ENCODE measurements at places on chromosomes 7 and 10.
A peak's percentile ranks its signal among the peaks of the same experiment; 100 is the strongest.

DNA sequence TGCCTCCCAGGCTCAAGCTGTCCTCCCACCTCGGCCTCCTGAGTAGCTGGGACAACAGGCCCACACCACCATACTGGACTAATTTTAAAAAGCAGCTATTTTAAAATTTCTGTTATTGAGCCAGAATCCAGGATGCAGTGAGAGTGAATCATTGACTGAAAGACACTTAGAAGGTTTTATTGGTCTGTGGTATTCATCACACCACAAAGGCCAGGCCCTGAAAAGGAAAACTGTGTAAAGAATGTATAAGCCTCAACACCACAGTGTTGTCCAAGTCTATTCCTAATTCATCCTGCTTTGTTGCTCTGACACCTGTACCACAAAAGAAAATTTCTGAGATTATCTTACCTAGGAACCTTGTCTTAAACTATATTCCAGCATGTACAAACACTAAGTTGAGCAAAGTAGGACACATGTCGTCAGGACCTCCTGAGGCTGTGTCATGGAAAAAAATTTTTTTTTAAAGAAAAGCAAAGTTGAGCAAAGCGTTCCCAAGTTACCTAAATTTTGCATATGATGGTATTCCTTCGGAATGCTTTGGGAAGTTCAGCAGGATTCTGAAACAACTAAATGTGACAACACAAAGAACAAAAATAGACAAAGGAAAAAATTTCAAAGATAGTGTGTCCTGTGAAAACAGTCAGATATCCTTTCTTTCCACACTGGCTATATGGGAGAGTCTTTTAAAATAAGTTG, 129.6 kb upstream of the MKLN1 start:
- DNase-seq, result no peak

DNA sequence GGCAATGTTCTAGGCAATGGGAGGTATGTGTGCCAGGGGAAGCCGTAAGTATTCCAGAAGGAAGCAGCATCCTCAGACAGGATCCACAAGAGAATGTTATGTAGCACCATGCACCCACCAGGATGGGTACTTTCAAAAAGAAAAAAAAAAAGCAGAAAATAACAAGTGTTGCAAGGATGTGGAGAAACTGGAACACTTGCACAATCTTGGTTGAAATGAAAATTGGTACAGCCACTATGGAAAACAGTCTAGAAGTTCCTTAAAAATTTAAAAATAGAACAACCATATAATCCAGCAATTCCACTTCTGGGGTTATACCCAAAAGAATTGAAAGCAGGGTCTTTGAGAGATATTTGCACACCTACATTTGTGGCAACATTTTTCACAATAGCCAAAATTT, 20.2 kb downstream of the C10orf71 start:
- DNase-seq, result no peak

DNA sequence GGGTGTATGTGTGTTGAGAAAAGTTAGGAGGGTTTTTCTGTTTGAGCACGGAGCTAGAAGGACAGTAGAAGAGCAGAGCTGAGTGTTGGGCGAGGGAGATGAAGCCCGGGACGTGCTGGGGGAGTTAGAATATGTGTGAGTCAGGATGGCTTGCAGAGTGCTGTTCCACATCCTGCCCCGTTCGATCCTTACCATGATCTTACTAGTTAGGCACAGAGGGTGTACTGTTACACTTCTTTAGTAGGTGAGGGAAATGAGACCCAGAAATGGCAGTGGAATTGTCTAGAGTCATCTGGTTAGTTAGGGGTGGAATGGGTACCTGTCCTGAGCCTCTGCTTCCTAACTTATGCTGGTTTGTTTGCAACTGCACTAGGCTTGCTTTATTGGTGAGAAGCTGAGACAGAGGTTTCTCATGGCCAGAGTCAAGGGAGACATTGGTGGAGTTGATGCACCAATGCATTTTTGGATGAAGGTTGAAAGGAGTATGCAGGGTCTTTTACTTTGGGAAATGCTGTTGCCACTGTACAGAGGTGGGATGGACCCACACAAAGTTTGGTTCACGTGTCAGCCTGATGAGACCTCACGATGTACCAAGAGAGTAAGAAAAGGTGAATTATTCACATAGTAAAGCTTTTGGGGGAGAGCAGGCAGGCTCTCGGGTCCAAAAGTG, 42.4 kb downstream of the CCNY start:
- DNase-seq, result peak; percentile 63

DNA sequence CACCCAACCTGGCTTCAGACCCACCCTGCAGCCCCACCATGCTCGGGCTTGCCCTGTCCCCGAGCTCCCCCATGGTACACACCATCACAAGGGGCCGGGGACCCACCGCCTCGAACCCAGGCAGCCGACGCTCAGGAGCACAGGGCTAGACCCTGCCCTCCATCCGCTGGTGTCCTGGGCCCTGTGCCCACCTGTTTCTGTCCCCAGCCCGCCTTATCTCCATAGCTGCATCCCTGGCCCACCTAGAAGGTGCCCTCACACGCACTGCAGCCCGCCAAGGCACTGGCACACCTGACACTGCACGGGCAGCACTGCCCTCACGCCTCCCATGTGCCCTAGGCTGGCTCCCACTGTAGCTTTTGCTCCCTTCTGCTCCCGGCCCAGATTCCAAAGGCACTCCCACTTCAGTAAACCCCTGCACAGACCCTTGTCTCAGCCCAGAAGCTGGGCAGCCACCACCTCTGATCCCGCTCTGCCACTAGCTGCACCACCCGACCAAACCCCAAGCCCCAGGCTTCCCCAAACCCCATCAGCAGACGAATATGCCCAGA, 17.1 kb downstream of the YKT6 start:
- no peak for DNase-seq

DNA sequence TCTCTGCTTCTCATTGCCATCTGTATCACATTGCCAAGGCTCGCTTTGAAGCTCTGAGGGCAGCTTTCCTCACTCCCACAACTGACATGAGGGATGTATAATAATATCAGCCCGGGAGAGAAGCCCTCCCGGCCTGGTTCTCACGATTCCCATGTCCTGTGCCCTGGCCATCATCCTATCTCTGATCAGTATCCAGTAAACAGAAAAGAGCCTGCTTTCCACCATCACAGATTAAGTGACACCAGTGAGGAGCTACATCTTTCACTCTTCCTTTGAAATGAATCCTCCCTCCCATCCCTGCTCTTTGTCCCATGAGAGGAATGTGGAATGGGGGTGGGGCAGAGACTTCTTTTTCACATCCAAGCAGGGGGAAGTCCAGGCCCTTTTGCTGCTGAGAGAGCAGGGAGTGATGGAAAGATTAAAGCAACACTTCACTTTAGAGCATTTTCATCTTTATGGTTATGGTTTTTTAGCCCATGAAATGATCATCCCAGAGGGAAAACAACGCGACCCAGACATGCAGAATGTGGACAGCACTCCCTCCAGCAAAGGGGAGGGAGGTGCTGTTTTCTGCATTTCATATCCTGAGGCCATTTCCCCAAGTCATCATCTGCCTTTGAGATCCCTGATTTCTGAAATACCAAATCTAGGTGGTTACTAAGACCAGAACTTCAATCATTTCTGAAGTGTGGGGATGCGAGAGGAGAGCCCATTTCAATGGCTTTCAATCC, 84.6 kb upstream of the LYZL1 start:
- DNase-seq, result no peak

DNA sequence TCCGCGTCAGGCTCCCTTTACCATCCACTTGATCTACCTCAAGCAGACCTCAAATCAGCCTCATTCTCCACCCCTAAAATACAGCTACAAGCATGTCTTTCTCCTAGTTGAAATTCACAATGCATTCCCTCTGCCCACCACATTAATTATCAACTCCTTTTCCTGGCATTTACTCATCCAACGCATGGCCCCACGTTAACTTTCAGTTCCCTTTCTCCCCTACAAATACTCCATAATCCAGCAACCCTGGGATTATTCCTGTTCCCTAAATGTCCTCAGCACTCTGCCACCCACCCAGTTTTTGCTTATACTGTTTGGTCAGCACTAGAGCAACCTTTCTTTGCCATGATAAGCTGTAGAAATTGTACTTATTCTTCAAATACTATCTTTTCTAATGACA, 5.7 kb upstream of the VIM start:
- DNase-seq, result no peak

DNA sequence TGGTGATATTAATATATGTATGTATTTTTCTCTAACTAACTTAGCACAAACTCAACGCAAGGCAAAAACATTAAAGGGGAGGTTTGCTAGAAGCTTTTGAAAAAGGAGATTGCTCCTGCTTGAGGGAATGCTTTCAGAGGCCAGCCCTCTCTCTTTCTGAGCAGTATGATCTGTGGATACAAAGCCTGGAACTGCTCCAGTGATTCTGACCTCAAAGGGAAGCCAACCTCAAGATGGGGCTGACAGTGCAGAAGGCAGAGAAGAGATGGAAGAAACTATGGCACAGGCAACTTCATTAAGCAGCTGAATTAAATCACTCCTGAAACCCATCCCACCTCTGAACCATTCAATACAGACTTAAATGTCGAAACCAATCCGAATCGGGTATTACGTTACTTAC, 102.4 kb downstream of the USP6NL start:
- DNase-seq, result no peak

DNA sequence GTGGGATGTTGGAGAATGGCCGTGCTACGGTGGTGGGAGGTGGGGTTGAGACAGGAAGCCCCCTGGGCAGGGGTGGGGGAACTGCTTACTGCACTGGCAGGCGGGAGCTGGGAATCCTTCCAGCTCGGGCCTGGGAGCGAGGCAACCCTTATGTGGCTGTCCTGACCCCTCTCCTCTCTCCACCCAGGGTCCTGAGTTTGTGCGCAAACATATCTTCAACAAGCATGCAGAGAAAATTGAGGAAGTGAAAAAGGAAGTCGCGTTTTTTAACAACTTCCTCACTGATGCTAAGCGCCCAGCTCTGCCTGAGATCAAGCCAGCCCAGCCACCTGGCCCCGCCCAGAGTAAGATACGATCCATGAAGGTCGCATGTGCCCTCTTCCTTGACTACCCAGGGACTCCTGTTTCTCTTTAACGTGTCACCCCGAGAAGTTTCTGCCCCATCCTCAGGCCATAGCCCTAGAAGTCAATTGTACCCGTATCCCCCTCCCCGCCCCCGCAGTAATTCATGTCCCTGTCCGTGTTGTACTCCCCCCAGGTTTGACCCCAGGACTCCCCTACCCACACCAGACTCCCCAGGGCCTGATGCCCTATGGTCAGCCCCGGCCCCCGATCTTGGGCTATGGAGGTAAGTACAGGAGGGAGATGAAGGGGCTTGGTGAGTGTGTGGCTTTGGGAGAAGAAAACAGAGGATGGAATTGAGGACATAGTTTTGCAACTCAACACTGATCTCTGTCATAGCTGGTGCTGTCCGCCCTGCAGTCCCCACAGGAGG, 1.8 kb downstream of the UFSP1 start:
- DNase-seq, result peak; percentile 74

- DNase-seq, result no peak
These were observed 16.4 kb downstream of the PDAP1 start for GRCh38 chr7:99392046-99392445.

DNA sequence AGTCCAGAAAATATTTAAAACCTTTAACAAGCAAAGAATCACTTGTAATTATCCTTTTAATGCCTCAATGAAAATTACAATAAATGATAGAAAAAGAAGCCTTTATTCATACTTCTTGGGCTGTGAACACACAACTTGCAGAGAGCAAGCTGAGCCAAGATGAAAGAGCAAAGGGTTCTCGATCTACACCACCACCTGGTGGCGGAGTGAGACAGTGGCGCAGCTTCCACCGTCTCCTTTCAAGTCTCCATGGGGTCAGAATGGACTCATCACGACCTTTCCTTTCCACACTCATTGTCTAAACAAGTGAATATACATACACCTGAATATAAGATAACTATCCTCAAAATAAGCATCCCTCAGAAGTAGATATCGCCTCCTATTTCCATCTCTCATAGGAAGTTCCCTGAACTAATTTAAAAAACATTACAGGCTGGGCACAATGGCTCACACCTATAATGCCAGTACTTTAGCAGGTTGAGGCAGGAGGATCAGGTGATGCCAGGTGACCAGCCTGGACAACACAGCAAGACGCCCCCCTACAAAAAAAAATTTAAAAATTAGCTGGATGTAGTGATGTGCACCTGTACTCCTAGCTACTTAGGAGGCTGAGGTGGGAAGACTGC, 40.7 kb downstream of the ATE1 start:
- DNase-seq, result peak; percentile 61

DNA sequence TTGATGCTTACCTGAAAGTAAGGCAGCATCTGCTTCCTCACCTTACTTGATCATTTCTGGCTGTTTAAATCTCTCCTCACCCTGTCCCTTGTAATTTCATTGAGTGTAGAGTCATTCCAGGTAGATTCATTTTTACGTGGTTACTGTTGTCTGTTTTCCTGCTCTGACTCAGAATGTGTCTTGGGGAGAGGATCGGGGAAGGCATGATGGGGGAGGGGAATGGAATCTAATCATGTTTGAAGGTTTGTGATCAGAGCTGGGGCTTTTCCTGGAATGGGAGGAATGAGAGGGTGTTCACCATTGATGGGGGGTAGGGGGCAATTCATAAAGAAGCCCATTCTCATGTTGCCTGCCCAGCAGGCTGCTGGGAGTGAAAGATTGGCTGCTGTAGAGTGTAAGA, 18.7 kb downstream of the SEC24C start:
- no peak for DNase-seq

GRCh38 chr10:62050346-62050892, 148.9 kb downstream of the ARID5B start:
- no peak for DNase-seq

- no peak for DNase-seq
These were observed 53.7 kb upstream of the SHH start for GRCh38 chr7:155865830-155866525.

DNA sequence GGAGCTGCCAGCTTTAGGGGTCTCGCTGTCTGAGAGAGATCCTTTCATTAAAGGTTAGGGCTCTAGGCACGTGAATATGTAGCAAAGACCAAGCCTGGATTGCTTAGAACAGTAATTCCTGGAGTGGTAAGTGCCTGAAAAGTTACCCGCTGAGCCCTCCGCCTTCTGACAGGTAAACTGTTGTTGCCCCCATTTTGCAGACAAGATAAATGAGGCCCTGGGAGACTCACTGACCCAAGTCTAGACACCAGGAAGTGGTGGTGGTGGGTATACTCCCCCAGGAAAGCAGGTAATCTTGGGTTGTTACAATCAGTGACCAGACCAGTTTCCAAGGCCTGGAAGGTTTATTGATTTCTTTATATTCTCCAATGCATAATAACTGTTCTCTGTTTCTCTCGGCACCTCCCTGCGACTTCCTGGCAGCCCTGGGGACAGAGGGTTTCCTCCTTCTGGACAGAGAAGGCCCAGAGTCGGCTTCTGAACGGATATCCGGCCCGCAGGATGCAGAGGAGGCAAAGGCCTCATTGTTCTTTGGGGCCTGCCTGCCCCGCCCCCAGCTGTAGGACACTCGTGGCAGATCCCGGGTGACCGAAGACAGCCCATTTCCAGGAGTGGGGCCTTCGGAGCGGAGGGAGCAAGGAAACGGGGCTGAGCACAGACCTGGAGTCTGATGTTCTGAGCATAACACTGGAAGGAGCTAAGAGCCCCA, 1.3 kb upstream of the GRK5 start:
- DNase-seq, result no peak

Measured in Jurkat, Clone E6-1 (cell line).